NCI-H510A treated with DMSO at 0.1 percent for 48 hours (cell line): ENCODE measurements at places on chromosomes 7 and 10.
A peak's percentile ranks its signal among the peaks of the same experiment; 100 is the strongest.

GRCh38 chr7:50956522-50957155 is 173.9 kb upstream of the GRB10 start:
- DNase-seq = peak; percentile 63

DNA sequence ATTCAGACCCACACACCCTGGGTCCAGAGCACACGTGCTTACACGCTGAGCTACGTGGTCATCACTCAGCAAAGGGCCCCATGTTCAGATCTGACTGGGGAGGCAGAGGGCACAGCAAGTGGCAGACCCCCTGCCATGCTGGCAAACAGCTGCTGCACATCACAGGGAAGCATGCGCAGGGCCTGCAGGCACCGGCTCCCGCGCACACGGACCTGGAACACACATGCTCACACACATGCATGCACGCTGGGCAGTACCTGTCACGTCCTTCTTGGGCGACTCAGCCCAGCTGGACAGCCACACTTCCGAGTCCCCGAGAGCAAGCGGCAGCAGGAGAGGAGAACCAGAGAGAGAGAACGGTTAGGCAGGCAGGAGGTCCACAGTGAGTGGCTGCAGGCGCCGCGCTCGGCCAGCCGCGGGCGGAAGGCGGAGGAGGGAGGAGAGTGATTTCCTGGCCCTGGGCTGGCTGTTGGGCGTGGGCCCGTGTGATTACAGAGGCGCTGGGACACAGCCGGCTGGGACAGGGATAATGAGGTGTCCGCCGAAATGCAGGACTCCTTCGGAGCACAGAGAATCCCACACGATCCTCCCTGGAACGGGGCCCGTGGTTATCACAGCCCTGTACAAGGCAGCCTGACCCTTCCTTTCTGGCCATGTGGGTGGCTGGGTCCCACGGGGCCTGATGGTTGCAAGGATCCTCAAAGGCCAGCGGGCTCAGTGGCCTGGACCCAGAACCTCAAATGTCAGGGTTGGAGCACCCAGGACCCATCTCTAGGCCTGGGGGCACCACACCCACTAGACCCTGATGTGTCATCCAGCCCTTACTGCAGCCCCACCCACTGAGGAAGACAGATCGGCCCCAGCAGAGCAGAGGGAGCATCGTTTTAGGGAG is 175.1 kb downstream of the NEURL1 start:
- no peak for DNase-seq

GRCh38 chr10:89505640-89506275 is 29.6 kb downstream of the SLC16A12 start:
- no peak for DNase-seq

GRCh38 chr10:43252166-43252782 is 14.6 kb downstream of the RASGEF1A start:
- no peak for DNase-seq
